Activated CD8-positive, alpha-beta memory T cell treated with anti-CD3 and anti-CD28 coated beads for 1 hour (primary cell): ENCODE measurements at places on chromosomes 3 and 15.

- no peak for DNase-seq
Measured at GRCh38 chr3:70250492-70250891, 61.9 kb downstream of the MDFIC2 start.

- no peak for DNase-seq
Measured at GRCh38 chr3:95508124-95508523, 1306.3 kb upstream of the EPHA6 start.

DNA sequence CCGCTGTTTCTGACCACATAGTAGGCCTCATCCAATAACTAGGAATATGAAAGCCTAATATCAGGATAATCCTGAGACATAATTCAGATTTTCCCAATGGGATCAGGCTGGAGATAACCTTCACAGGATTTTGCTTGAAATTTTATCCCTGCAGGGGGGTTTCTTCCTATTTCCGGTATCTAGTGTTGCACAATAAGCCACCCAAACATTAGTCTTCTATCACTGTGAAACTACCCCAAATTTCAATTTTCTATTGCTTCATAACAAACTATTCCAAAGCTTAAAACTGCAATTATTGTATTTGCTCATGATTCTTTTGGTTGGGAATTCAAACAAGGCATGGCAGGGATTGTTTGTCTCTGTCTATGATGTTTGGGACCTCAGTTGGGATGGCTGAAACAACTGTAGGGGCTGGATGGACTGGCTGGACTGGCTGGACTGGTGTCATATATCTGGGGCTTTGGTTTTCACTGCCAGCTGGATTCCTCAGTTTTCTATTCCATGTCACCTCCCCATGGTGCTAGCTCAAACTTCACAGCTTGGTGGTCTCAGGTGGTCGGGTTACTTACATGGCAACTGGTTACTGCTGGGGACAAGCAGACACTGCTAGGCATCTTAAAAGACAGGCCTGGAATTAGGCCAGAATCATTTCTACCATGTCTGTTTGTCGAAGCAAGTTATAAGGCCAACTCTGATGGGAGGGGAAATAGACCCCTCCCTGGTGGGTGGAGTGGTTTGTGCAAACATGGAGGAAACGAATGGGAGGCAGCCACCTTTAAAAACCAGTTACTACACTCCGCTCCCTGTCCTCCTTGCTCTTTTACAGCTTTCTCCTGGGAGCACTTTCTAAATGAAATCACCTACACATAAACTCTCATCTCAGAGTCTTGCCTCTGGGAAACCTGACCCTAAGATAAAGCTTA lies 88.2 kb upstream of the STT3B start:
- no peak for DNase-seq

- no peak for DNase-seq
Measured at GRCh38 chr15:63381301-63382204, at the start of gene CA12. Gene CA12, minus strand, starts transcription at chr15:63381846. Its CDS starts 126 bp downstream, at chr15:63381720.

DNA sequence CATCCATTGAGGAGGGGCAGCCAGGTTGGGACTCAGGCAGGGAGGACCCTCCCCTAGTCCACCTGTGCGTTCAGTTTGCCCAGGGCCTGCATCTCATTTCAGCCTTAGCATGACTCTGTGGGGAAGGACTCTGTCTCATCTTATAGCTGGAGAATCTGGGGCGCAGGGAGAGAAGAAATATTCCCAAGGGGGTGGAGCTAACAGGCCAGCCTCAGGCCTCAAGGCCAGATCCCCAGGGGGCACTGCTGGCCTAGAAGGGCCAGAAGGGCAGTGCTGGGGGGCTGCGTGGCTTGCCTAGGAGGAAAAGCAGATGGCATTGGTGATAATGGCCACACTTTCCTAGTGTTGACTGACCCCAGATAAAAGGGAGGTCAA lies 10.9 kb downstream of the AMOTL2 start:
- no peak for DNase-seq

GRCh38 chr3:181879926-181880325 lies 168.2 kb downstream of the SOX2 start:
- DNase-seq: no peak

DNA sequence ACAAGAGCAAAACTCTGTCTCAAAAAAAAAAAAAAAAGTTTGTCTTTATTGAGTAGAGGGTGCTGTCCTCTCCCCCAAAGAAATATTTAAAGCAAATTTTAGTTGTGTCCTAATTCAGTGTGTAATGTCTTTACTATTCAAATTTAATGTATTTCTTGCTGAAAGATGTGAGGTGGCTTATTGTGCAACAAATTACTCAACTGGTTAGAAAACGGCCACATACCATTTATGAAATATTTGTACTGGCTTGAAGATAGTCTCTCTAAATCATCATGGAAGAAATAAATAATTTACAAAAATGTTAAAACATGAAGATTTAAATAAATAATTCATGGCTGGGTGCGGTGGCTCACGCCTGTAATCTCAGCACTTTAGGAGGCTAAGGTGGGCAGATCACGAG lies 63.0 kb downstream of the SLTM start:
- DNase-seq: no peak

GRCh38 chr3:171906951-171907676 lies 64.0 kb downstream of the TMEM212 start:
- no peak for DNase-seq

DNA sequence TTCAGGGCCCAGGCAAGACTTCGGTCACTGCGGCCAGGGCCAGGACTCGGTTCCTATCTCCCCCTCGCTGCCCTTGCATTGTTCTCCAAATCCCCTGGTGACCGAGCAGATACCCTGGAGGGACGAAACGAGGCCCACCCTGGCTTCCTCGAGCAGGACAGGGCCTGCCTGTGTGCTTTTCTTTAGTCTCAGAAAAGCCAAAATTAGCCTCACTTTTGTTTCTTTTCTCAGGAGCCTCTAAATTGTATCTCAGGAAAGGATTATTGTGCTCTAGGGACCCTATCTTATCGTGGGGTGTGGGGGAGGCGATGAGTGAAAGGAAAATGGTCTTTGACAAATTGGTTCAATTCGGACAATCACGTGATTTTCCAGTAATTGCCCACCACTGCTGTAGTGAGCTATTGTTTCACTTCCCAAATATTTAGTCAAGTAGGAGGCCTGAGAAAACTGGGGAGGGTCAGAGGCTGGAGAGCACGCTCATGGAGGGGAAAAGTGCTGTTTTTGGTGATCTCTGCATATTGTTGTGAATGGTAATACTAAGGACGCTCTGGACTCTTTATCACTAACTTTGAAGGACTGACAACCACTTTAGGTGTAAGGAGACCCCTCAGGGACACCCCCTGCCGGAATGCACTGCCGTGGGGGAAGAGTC lies 61.6 kb downstream of the TMEM44 start:
- no peak for DNase-seq

- DNase-seq: no peak
Measured at GRCh38 chr3:175495331-175495730, 636.2 kb downstream of the NAALADL2 start.

DNA sequence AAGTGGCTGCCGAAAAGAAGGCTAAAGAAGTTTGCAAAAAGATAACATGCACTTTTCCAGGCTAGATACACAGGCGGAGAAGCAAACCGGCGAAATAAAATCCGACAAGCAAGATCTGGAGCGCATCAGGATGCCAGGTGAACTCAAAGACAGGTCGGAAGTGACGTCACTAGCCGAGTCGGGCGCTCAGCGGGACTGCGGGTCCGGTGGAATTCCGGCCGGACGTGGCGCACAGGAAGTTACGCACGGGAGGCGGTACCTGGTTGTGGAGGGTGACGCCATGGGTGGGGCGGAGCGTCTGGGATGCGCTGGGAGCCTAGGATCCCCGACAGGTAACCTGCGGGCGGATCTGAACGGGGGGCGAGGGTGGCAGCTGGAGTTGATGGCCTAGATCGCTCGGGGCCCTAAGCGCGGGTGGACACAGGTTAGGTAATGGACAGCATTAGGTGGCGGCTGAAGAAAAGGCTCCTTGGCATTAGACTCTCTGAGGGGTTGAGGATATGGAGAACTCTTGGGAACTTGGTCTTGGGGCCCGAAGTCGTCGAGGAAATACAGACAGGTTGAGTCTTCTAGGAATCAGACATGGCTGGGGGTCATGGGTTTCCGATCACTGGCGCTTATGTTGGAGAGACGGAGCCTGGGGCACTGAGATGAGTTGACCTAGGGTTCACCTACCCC lies 29.0 kb upstream of the EHHADH start:
- DNase-seq: peak; percentile 90

GRCh38 chr15:86875067-86875466 lies 795.4 kb downstream of the AGBL1 start:
- no peak for DNase-seq

DNA sequence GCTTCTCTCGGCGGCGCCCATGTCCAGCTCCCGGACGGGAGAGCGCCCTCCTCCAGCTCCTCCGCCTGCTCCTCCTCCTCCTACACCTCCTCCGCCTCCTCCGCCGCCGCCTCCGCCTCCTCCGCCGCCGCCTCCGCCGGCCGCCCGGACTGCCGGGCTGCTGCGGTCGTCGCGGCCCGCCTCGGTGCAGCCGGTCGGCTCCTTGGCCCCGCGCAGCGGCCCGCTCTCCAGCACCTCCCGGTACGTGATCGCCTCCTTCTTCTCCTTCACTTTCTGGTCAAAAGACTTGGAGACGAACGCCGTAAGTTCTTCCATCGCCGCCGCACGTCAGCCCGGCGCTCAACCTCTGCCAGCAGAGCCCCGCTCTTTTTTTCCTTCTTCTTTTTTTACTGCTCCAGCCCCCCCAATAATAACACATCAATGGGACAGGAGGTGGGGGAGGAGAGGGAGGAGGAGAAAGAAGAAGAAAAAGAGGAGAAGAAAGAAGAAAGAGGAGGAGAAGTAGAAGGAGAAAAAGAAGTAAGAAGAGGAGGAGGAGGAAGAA lies 438 bp downstream of the SHOX2 start:
- no peak for DNase-seq

- no peak for DNase-seq
Measured at GRCh38 chr3:66602237-66602636, 101.4 kb upstream of the LRIG1 start.

- DNase-seq: no peak
Measured at GRCh38 chr15:80536231-80536630, 132.0 kb downstream of the ARNT2 start.

DNA sequence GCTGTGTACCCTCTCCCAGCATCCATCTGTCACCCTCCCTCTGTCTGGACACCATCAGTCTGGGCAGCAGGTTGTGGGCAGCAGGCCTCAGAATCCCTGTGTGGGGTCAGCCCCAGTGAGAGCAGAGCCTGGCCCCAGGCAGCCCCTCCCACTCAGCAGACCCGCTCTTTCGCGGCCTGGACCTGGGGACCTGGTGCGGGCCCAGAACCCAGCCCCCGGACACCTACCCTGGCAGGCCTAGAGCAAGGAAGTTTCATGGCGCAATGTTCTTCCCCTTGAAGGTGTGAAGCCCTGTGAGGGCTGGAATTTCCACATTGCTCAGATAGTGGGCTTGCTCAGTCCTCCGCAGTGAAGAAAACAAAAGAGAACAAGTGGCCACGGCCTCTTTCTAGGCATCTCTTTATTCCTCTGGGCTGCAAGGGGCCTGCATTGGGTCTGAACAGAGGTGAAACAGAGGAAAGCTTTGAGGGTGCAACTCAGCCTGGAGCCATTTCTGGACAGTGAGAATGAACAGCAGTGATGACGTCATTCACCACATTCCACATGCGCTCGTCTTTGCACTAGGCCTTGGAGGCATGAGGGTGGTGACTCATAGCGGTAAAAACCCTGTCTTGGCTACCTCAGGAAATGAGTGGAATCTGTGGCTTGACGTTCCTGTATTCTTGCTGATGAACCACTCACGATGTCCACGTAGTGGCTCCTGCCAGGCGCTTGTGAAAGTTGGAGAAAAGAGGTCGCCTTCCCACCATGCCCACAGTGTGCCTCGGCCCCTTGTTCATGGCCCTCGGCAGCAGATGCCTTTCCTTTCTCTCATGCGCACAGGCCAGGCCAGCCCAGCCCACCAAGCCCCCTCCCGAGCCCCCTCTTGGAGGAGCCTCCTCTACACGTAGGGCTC lies 66.1 kb downstream of the SLC30A4 start:
- DNase-seq: no peak

- DNase-seq: no peak
Measured at GRCh38 chr15:55221090-55222011, 24.6 kb upstream of the RSL24D1 start.

DNA sequence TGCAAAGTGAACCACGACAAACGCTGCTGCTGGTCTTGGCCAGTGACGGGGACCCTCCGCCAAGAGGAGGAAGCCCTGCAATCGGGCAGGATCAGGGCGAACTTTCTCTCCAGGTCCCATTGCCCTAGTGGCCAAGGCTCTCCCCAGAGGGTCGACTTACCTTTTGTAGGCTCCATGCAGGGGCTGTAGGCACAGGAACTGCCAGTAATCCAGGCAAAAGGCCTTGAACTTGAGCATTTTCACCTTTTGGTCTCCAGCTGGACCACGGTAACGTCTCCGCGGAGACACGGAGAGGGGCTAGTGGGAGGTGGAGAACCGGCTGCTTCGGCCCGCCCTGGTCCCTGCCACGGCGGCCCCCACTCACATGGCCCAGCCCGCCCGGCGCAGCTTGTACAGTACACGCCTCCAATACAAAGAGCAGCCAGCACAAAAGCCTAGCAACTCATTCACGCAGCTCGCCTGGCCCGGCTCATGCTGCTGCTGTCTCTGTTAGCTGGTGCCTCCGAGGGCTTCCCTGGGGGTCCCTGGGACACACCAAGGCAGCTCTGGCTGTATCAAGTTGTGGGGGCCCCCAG lies 31.0 kb downstream of the IQSEC1 start:
- no peak for DNase-seq

DNA sequence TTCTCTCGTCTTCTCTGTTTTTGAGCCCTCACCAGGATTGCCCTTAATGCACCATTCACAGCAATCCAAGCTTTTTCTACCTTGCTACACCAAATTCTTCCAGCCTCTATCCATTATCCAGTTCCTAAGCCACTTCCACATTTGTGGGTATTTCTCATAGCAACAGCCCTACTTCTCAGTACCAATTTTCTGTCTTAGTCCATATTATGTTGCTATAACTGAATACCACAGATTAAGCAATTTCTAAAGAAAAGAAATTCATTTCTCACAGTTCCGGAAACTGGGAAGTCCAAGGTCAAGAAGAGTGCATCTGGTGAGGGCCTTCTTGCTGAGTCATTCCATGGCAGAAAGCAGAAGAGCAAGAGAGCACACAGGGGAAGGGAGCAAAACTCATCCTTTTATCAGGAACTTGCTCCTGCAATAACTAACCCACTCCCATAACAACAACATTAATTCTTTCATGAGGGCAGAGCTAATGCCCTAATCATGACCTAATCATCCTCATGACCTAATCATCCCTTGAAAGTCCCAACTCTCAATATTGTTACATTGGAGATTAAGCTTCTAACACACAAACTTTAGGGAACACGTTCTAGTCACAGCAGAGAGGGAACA lies 9.7 kb upstream of the EIF1B start:
- no peak for DNase-seq

GRCh38 chr15:90680371-90680935 lies 36.7 kb upstream of the BLM start:
- no peak for DNase-seq
